ENCODE measurements at places on chromosomes 7 and 10. TPM values are rescaled to one million over a fixed set of nuclear protein-coding genes. Genes with fewer than 3 reads are reported as not detected.

GRCh38 chr10:17872191-17873091 lies 63.3 kb downstream of the MRC1 start:
- no peak for DNase-seq

VOPP1 gene
- total RNA-seq, result 34.1 TPM

GPR158 gene
- total RNA-seq, result 0.69 TPM

NRG3 gene
- 1.5 TPM for total RNA-seq

GRCh38 chr10:49518982-49519578 lies 19.8 kb downstream of the ERCC6 start:
- DNase-seq, result peak; percentile 7

Data from urinary bladder (tissue), 4 donors.